Omental fat pad (tissue), 4 donors: ENCODE measurements at places on chromosomes 3 and 15. TPM values are rescaled to one million over a fixed set of nuclear protein-coding genes. Genes with fewer than 3 reads are reported as not detected.

DNA sequence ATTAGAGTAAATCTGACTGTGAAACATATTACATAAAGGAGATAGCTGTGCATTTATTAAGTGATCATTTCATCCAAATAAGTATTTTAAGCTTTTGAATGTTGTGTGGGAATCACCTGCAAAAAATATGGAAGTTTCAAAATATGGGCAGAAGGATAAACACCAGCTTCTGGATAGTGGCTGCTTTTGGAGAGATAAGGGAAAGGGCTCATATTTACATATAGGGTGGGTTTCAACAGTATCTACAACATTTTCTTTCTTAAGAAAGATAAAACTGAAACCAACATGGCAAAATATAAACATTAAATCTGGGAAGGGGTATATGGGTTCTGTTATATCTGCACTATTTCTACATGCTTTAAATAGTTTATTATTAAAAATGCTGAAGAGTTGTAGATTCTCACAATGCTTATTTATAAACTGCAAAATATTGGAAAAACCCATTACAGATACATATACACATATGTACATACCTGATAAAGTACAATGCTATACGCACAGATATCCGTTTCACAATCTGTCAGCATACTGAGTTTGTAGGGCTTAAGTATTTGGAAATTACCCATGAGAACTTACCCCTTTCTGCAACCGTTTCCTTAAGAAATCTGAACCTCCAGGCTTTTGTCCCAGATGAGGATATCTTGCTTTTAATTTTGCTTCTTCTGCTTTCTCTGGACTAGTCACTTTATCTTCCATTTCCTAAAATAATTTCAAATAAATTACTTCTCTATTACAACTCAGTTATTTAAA, 12.1 kb downstream of the ARPP19 start:
- DNase-seq, result no peak

- no peak for DNase-seq
Observed at GRCh38 chr3:130699765-130700164, 46.9 kb downstream of the PIK3R4 start.

GRCh38 chr3:159082519-159082918, 280.7 kb downstream of the MFSD1 start:
- no peak for DNase-seq

GRCh38 chr15:68552344-68552743, 26.4 kb upstream of the CORO2B start:
- no peak for DNase-seq

GRCh38 chr3:58120075-58120812, 90.5 kb downstream of the DNASE1L3 start:
- no peak for DNase-seq

DNA sequence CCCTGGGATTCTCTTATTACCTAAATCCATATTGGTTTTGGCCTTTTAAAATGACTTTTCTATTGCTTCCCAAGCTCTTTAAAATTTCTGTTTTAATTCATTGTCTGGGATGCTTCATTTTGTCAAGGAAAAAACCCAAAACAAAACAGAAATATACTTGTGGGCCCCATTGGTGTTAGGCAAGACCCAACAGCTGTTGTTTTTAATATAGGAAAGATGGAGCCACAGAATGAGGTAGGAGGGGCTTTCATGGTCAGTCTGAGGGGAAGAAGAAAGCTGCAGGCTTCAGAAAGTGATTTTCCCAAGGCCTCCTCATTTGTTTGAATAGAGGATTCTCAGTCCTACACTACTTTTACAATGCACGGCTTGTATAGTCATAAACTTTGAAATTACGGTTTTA, 180.5 kb downstream of the MCTP2 start:
- no peak for DNase-seq

GRCh38 chr15:81940467-81941451, 105.1 kb downstream of the MEX3B start:
- no peak for DNase-seq

FSIP1 gene
- total RNA-seq, result 0.32 TPM

CSPG4 gene
- total RNA-seq, result 49.0 TPM

BCL2A1 gene
- total RNA-seq, result 1.8 TPM

PRR20G gene
- not detected for total RNA-seq

NEIL1 gene
- total RNA-seq, result 27.6 TPM
